ENCODE measurements at places on chromosomes 16 and 17.

DNA sequence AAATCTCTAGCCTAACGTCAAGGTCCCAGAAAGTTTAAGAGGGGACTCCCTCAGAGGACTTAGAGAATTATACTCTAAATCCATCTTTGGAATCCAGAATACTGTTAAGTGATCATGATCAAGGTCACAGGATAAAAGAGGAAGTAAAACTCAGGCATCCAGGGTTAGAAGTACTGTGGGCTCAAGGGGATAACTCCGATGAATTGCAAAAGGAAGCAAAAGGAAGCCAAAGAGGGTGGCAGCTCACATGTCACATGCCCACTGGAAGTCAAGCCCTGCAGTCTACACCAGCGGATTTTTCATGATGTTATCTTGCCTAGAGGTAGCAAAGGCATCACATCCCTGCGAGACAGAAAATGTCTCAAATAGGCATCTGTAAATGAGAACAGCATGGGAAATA, 3.8 kb downstream of the ZNF821 start:
- no peak for DNase-seq

- no peak for DNase-seq
Measured at GRCh38 chr17:34370997-34371395, 8.0 kb upstream of the CCL1 start.

DNA sequence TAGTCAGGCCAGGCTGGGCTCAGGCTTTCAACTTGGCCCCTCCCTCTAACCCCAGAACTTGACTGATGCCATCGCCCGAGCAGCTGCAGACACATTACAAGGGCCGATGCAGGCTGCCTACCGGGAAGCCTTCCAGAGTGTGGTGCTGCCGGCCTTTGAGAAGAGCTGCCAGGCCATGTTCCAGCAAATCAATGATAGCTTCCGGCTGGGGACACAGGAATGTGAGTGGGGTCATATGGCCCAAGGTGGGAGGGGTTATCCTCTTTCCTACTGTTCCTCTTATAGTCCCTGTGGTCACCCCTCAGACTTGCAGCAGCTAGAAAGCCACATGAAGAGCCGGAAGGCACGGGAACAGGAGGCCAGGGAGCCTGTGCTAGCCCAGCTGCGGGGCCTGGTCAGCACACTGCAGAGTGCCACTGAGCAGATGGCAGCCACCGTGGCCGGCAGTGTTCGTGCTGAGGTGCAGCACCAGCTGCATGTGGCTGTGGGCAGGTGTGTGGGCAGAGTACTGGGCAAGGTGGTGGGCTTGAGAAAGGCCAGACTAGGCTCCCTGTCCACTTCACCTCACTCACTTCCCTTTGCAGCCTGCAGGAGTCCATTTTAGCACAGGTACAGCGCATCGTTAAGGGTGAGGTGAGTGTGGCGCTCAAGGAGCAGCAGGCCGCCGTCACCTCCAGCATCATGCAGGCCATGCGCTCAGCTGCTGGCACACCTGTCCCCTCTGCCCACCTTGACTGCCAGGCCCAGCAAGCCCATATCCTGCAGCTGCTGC, 2.1 kb upstream of the NRN1L start:
- DNase-seq = no peak

DNA sequence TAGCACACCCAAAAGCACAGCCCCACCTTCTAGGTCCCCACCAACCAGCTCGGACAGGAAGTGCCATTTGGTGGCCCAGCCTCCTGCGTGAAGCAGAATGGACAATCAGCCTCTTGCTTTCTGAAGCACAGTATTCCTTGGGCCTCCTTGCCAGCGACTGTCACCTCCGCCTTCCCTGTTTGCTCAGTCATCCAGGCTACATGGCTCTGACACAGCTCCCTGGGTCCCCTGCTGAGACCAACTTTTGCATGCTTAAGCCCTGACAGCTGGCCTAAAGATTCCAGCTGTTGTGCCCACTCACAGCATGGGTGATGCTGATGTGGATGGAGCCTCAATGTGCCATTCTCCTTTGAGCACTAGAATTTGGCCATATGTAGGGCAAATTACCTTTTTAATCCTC, 4.5 kb upstream of the CACNG5 start:
- no peak for DNase-seq

DNA sequence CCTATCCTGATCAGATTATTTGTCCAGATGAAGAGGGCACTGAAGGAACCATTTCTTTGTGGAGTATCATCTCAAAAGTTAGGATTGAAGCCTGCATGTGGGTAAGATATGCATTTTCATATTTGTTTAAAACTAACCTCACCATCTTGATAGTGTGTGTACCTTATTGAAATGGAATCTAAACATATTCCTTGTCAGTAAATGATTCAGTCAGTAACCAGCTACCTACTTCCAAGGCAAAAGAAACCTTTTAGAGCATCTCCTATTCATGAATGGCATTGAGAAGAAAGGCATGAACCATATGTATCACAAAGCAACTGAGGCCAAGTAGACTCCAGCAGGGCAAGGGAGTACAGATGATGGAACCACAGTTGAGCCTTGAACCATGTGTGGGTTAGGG, 57.6 kb downstream of the VMP1 start:
- no peak for DNase-seq

- DNase-seq = no peak
Measured at GRCh38 chr17:66230922-66231591, 1.8 kb upstream of the APOH start.

DNA sequence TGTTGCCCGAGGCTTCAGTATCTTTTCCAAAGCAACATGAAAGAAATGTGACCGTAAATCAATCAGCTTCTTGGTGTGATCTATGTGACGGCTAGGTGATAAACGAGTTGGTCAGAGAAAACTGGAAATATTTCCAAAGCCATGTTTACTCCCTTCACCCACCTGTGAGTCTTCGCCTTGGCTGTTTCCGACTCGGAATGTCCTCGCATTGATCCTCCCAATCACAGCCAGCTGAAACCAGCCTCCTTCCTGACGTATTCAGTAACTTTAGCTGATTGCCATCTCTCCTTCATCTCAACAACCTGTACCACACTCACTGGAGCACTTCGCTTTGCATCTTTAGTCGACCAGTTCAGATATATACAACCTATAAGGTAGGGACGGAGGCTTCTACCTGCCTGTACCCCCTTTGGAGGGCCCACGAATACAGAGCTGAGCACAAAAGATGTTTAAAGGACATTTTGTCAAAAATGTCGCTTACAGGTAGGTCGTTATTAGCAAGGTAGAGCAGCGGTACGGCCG, 705 bp downstream of the KRABD2 start:
- peak; percentile 44 for DNase-seq

DNA sequence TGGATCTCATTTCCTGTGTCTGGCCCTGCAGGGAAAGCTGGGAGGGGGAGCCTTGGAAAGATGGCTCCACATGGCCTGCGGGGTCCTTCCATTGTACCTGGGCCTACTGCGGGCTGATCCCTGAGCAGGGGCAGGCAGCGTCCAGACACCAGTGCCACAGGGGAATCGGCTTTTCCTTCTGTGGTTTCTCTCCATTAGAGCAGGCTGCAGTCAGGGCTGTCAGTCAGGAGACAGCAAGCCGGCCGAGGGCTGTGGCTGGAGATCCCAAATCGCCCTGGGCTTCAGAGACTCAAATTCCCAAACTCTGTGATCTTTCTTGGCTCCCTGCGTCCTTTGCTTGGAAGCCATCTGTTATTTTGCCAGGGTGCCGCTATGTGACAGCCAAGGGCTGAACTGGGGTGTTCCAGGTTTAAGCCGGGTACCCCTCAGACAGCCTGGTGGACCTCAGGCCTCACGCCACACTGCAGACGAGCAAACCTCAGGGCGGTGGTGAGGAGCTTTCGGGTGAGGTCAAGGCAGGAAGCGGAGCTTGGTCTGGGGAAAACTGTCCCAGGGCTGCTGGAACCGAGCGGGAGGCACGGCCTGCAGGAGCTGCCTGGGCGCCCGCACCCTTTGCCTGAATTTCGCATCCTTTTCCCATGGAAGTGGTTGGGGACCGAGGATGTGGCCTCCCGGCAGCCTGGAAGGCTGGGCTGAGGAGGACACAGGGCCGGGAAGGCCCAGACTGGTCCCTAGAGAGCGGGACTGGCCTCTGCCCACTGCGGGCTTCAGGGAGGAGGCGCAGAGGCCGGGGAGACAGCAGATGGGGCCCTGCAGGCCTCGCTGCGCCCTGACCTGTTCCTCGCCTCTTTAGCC, 1.5 kb upstream of the CPNE7 start:
- DNase-seq = no peak
